Muscle of leg (tissue), 16 donors: ENCODE measurements at places on chromosomes 6 and 20.

DNA sequence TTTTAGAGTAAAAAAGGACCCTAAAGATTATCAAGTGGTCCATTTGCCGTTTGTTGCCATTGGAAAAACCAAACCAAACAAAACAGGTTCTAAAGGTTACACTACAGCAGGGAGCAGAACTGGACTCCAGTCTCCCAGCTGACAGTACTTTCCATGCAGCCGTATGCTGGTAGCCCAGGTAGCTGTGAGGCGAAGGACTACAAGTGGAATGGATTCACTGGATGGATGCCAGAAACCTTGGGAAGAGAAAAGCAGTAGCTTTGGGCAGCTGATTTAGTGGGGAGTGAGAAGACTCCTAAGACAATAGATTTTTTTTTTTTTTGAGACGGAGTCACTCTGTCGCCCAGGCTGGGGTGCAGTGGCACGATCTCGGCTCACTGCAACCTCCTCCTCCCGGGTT is 88.3 kb downstream of the SASH1 start:
- DNase-seq = no peak

- DNase-seq = no peak
These were observed 710 bp downstream of the BTBD9 start for GRCh38 chr6:38638941-38639497.

DNA sequence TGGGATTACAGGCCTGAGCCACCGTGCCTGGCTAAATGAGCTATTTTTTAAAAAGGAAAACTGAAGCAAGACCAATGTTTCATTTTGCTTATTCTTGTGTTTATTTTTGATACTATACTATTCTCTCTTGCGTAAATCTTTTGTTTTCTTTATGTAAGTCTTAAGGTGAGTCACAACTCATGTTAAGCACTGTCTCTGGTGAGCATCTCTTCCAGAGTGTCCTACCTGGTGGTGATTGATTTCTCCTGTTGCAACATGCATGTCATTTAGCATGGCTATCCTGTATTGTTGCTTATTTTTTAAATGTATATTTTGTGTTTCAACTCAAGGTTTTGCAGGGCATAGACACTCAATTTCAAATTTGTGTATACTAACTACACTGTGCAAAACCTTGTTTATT is 336.0 kb downstream of the RFPL4B start:
- DNase-seq = no peak

DNA sequence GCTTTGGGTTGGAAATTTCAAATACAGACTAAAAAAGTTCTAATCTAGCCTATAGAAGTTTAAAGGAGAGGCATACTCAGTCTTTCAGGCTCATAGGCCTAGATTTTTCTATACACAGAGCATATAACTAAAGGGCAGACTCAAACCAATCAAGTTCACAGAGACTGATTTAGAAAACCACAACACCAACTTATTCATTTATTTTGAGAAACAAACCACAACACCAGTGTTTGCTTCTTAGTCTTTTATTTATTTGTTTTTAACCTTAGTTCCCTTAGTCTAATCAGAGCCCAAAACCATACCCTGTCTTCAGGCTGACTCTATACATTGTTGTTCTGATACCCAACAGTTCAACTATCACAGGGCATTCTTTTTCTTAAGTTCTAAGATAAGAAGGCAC is 103.7 kb downstream of the REV3L start:
- no peak for DNase-seq

- DNase-seq = peak; percentile 23
These were observed 13.1 kb downstream of the RRAGD start for GRCh38 chr6:89398762-89399525.

GRCh38 chr20:57007171-57007540 is 259.3 kb downstream of the BMP7 start:
- DNase-seq = no peak

GRCh38 chr6:43972179-43972912 is 154.9 kb downstream of the MRPL14 start:
- peak; percentile 55 for DNase-seq

DNA sequence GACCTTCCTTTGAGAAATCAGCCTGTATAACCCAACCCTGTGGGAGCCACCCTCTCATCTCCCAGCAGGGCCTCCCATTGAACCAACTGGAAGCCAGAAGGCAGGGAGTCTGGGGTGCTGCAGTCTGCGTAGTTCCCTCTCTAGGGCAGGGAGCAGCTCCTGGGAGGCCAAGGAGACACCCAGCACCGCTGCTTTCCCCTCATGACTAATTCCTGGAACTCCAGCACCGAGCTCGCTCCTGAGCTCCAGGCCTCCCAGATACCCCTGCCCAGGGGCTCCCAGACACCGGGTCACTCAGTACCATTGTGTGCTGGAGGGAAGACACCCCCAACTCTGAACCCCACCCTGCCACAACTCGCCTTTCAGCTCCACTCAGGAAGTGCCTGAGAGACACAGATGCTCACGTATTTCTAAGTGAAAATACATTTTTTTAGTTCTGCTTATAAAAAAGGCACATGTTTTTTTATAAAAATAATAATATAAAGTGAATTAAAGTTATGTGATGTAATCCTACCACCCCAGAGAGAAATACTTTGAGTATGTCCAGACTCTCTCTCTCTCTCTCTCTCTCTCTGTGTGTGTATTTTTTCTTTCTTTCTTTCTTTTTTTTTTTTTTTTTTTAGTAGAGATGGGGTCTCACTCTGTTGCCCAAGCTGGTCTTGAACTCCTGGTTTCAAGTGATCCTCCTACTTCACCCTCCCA is 17.5 kb downstream of the PIM1 start:
- DNase-seq = no peak

DNA sequence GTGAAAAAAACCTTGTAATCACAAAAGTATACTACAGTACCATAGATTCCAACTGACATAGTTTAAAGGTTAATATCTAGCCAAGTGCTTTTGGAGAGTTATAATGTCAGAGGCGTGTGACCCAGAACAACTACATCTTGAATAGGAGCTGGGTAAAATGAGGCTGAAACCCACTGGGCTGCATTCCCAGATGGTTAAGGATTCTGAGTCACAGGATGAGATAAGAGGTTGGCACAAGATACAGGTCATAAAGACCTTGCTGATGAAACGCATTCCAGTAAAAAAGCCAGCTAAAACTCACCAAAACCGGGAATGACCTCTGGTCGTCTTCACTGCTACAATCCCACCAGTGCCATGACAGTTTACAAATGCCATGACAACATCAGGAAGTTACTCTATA is 22.4 kb upstream of the KIAA0408 start:
- no peak for DNase-seq

- DNase-seq = no peak
These were observed 38.5 kb upstream of the CDH22 start for GRCh38 chr20:46346770-46347169.
